ENCODE measurements at places on chromosomes 7 and 10.

- DNase-seq = no peak
Observed at GRCh38 chr10:114087655-114088054, 44.0 kb downstream of the ADRB1 start.

GRCh38 chr7:87032604-87033339 lies 26.7 kb downstream of the ELAPOR2 start:
- DNase-seq = no peak

DNA sequence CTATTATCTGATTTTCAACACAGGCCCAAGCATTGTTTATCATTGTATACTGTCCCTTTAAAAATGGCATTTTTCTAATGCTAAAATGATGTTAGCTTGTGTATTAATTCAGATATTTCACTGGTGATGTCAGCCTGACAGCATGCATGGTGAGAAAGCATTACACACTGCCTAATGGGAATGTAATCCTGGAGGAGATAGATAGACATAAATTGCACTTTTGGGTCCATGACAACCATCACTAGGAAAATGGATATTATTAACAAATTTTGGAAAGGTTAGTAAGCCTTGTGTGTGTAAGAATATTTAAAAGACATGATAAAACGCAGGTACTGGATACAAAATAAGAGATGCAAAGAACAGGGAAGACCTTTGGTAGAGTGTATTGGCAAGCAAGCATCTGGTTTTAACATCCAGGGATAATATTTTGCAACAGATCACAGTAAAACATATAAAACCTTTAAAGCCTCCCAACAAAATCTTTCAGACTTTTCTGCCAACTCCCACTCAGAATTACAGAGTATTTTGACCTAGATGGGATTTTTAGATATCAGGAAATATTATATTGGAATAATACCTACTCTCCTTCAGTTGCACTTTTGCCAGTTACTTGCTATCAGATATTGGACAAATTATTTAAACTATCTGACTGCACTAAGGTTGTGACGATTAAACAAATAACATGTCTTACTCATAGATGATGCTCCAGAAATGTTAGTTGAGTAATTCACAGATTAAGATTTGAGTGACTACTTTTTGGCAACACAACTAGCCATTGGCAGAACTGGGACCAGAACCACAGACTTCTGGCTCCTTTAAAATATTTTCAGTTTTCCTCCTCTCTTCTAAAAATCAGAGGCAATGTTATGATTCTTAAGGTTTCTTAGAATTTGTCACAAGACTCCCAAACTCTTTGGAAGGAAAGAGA lies 291.6 kb upstream of the SEMA3C start:
- no peak for DNase-seq

DNA sequence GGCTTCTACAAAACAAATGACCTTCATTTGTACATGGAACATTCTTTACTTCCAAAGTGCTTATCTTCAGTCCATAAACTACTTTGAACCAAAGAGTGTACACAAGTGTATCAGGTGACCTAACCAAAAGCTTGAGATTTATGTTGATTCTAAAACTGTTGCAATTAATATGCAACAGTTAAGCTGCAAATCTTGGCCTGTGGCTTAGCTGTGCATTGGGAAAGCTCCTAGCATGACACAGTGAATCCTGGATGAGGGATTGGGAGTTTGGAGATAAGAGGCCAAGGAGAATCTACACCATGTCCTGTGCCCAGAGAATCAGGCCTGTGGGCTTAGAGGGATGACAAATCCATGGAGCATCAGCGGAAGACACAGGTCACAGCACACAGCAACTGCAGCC lies 105.2 kb upstream of the GSDME start:
- no peak for DNase-seq

DNA sequence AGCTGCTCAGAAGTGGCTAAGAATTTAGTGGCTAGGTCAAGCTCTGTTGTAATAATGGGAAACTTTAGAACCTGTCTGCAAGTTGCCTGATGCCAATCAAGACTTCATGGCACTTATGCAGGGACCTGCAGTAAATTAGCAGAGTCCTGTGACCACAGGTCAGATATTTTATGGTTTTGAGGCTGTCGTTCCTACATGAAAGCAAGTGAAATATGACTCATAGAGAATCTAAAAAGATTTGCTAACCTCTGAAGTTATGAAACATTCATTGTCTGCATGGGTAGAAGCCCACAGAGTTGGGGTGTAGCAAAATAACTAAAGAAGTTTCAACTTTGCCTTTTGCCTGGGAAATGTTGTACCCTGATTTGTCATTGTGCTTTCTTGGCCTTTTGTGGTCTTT lies 32.3 kb downstream of the SLC39A12 start:
- DNase-seq = no peak

GRCh38 chr10:27479016-27479415 lies 25.1 kb upstream of the RAB18 start:
- DNase-seq = no peak

- DNase-seq = no peak
Observed at GRCh38 chr10:77771851-77772250, 134.2 kb upstream of the KCNMA1 start.

DNA sequence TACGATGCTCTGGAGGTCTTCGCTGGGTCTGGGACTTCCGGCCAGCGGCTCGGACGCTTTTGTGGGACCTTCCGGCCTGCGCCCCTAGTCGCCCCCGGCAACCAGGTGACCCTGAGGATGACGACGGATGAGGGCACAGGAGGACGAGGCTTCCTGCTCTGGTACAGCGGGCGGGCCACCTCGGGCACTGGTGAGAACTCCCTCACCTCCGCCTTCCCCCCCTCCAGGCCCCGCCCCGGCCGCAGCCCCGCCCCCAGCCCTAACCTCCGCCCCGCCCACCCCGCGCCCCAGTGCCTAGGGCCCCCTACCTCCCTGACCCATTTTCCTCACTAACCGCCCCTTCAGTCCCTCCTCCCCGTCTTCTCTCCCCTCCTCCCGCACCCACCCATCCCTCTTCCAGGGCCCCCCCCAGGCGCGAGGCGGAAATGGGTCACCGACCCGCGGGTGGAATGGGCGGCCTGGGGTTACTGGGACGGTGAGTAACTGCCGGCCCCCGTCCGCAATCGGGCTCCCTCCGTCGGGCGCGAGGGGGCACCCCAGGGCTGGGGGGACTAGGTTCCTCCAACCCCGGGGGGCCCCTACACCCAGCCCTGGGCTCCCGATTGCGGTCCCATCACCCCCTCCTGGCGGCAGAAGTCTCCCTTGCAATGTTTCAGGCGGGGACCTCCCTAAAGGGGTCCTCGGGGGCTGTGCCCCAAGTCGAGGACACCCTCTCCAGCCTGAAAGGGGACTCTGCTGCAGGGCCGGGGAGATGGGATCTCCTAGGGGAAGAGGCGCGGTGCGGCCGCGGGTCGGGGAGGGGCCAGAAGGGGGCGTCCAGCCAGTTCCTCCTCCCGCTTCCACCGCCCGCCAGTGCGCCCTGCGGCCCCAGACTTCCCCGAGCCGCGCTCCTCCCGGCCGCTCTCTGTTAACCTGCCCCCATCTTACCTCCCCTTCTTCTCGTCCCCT lies 2.1 kb downstream of the PCOLCE start:
- peak; percentile 93 for DNase-seq

DNA sequence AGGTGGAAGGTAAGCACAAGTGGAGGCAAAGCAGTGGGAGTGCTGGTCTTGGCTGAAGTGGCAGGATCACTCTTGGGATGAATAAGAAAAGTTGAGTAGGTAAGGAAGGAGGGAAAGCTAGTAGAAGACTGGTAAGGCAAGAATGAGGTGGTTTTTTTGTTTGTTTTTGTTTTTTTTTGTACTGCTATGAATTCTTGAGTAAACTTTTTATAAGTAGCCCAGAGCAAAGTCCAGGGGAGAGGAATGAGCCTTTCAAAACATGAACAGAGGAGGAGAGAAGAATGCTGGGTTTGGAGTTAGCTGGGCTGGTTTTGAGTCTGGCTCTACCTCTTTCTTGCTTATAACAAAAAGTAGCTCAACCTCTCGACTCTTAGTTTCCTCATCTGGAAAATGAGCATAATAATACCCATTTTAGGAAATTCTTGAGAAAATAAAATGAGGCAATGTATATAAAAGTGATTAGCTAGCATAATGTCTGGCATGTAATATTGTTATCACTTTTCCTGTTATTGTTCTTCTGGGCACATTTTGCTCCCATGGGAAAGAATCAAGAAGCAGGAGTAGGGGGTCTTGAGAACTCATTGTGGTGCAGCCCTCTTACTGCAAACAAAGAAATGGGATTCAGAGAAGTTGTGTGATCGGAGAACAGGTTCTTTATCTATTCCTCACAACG lies 24.1 kb upstream of the LRRC17 start:
- no peak for DNase-seq

GRCh38 chr10:6738112-6738768 lies 158.2 kb upstream of the PRKCQ start:
- DNase-seq = no peak

DNA sequence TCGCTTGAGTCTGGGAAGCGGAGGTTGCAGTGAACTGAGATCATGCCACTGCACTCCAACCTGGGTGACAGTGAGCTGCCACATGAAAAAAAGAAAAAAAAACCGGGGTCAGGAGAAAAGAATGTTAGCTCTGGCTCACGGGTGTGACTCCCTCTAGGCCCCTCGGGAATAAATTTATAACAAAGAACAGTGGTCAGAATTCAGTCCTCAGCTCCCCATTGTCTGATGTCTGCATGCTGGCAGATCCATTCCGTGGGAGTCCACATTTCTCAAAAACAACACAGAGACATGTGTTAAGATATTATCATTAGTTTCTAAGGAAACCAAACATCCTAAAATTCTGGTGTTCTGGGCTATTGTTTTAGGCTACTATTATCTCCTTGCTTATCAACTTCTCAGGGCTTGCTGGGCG lies 90.6 kb downstream of the MARCHF5 start:
- DNase-seq = no peak

DNA sequence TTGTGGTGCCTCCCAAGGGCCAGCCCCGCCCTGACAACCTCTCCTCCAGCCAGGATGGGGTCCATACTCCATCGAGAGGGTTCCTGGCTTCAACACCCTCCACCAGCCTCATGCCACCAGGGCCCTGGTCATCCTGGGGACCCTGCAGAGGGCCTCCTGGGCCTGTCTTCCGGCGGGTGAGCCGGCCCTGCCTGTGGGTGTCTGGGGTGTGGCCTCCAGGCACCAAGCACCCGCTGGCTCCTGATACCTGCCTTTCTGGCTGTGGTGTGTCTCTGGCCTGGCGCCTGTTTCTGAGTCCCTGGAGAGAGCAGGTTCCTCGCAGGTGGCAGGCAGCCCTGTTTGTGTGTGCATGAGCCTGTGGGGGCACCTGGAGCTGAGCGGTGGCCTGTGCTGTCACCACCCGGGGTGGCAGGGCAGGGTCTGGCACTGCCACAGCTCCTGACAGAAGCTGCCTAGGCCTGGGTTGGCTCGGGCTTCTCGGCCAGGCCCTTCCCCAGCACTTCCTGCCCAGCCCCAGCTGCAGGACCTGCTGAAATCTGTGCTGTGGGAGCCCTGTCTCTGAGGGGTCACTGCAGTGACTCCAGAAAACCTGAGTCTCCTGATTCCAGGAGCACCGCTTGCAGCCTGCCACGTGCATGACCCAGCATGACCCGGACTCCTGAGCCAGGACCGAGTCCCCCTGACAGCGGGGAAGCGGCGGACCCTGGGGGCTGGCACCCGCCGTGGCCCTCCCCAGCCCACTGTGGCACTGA lies 18.4 kb downstream of the ADAM8 start:
- peak; percentile 54 for DNase-seq

GRCh38 chr7:96591900-96592676 lies 117.6 kb downstream of the SEM1 start:
- DNase-seq = no peak

GRCh38 chr7:129240119-129240820 lies 15.4 kb downstream of the AHCYL2 start:
- DNase-seq = no peak

- no peak for DNase-seq
Observed at GRCh38 chr10:13511409-13511808, 17.4 kb downstream of the BEND7 start.

DNA sequence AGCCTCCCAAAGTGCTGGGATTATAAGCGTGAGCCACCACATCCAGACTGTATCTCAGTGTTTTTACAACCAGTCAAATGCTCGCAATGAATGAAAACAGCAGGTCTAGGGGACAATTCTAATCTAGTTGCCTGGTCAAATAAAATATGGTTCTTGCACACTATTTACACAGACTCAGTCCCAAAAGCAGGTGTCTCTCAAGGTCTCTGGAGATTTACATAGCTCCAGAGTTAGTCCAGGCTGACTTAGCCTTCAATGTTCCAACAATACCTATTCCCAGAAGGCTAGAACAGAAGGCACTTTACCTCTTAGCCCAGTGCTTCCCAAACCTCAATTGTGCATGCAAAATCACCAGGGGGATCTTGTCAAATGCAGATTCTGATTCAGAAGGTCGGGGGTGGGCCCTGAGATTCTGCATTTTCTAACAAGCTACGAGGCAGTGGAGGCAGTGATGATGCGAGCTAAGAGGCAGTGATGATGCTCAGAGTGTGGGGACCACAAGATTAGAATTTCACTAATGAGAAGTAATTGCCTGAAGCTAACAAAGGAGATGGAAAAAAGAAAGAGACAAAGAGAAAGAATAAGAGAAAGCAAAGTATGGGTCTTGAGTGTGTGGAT lies 6.4 kb downstream of the KIAA1549 start:
- no peak for DNase-seq

DNA sequence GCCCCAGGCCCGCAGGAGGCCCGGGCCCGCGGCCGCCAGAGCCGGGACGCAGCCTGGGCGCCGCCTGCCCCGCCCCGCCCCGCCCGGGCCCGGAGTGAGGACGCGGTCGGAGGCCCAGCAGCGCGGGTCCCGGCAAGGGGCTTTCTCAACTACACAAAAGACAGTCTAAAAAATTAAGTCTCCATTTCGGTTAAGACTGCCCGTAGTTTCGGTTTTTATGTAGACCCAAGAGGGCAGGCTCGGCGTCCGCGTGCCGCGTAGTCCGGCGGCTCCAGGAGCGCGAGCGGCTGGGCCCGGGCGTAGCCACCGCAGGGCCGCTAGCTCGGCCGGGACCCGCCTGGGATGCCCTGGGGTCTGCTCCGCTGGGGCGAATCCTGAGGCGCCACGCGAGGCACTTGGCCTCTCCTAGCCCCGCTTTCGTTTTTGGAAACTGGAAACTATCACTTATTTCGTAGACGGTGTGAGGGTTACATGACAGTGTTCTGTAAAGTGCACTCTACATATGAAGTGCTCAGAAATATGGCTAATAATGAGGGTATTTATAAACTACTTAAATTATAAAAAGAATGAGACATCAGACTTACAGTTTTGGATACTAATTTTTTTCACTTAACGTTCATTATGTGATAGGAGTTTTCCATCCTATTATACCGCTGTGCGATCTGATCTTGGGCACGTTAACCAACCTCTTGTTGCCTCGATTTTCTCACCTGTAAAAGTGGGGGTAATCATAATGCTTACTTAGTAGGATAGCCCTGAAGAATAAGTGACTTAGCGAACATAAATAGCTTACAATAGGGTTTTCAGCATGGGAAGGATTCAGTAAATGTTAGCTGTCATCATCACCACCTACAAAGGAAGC lies 573 bp downstream of the BLVRA start:
- DNase-seq = peak; percentile 47

Measured in germinal center (tissue), 1 donor.